A549 (cell line): ENCODE measurements at places on chromosomes 5 and 9.

- DNase-seq: no peak
These were observed 12.8 kb downstream of the SLCO4C1 start for GRCh38 chr5:102283102-102283797.

GRCh38 chr9:113650207-113651131 lies 186.9 kb downstream of the RGS3 start:
- peak; percentile 69 for DNase-seq

DNA sequence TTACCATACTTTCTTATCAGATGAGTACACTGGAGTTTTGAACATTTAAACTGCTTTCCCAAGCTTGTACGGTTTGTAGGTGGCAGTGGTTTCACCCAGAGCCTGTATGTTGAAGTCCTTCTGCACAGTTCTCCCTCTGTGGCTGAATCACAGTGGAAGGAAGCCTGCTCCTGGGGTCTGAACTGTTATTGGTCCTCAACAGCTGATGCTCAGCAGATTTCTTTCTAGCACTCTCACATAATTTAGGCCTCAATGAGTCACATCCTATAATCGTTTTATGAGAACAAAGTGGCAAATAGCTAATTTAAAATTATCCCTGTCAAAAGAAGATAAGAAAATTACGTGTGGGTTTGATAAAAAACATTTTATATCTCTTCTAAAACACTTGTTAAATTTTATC lies 229.7 kb downstream of the TLE4 start:
- no peak for DNase-seq

DNA sequence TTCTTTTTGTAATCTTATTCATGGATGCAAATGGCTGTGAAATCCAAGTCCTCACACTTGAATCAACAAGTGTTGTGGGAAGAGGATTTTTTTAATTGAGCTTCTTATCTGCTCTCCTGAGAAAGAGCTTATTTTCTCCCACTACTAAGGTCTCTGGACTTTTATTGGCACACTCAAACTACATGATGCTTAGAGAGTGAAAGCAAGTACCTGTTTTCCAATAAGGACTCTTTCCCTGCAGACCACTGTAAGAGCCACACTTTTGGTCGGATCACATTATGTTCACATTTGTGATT lies 546.4 kb upstream of the ARRDC3 start:
- DNase-seq: no peak
